ENCODE measurements at places on chromosomes 4 and X.

GRCh38 chr4:52299120-52299519 lies 248.0 kb downstream of the SPATA18 start:
- DNase-seq: no peak

GRCh38 chr4:88275949-88276515 lies 8.3 kb downstream of the PPM1K start:
- DNase-seq: no peak

- DNase-seq: no peak
Measured at GRCh38 chrX:54492340-54492739, 3.7 kb downstream of the FGD1 start.

GRCh38 chr4:85932500-85933290 lies 427.2 kb downstream of the MAPK10 start:
- no peak for DNase-seq

GRCh38 chrX:1853916-1854315 lies 239.1 kb downstream of the ASMT start:
- no peak for DNase-seq

DNA sequence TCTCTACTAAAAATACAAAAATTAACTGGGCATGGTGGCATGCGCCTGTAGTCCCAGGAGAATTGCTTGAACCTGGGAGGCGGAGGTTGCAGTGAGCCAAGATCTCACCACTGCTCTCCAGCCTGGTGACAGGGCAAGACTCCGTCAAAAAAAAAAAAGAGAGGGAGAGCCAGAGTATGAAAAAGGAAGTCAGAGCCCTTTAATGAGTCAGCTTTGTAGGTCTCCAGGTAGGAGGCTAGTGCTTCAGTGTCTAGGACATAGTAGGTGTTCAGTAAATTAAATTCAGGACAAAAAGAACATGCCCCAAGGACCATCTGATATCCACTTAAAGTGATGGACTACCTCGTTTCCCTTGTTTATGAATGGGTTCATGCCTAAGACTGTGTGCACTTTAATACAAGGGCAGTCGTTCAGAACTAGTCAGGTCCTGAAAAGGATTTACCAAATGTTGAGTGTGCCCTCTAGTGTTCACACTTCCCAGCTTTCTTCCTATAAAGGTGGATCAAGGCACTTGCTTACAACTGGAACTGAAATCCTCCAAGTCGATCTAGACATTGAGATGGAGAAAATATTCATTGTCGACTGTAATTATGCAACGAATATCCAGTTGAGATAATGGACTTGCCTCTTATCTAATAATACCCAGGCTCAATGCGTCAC lies 29.0 kb downstream of the F9 start:
- DNase-seq: peak; percentile 26

GRCh38 chrX:150694738-150695410 lies 1.7 kb downstream of the MTMR1 start:
- DNase-seq: peak; percentile 0

GRCh38 chr4:119739796-119740195 lies 111.2 kb upstream of the PDE5A start:
- no peak for DNase-seq
